ENCODE measurements at places on chromosomes 12 and 14.

- DNase-seq, result no peak
These were observed 25.1 kb downstream of the CPNE8 start for GRCh38 chr12:38880288-38880687.

GRCh38 chr12:107884769-107885694, 110.5 kb downstream of the ASCL4 start:
- DNase-seq, result peak; percentile 10

DNA sequence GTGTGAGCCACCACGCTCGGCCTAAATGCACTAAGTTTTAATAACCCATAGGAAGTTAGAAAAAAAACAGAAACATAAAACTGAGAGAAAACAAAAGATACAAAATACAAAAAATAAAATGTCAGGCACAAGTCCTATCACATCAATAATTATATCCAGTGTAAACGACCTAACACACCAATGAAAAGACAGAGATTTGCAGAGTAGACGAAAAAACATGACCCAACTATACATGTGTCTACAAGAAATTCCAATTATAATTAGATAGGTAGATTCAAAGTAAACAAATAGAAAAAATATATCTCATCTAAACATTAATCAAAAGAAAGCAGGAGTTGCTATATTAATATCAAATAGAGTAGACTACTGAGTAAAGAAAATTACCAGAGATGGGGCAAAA, 69.4 kb upstream of the NUDT4 start:
- DNase-seq, result no peak

GRCh38 chr12:4433745-4434058, 11.9 kb downstream of the FGF6 start:
- DNase-seq, result no peak

- no peak for DNase-seq
These were observed 5.8 kb downstream of the CCNB1IP1 start for GRCh38 chr14:20327005-20327869.

DNA sequence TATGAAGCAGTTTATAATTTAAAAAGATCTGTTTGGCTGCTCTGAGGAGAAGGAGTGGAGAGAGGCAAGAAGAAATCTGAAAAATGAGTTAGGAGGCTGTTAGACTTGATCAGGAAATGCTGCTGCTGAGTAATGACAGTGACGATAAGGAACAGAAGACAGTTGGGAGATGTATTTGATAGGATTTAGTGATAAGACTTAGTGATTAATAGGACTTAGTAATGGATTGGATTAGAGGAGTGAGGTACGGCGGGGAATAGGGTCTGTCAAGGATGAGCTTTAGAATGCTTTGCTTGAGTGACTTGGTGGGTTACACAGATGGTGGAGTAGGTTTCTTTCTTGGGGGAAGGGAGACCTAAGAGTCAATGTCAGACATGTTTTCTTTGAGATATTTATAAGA, 31.7 kb downstream of the UNC79 start:
- no peak for DNase-seq

- no peak for DNase-seq
These were observed 46.5 kb upstream of the PTCSC3 start for GRCh38 chr14:36222952-36223468.

DNA sequence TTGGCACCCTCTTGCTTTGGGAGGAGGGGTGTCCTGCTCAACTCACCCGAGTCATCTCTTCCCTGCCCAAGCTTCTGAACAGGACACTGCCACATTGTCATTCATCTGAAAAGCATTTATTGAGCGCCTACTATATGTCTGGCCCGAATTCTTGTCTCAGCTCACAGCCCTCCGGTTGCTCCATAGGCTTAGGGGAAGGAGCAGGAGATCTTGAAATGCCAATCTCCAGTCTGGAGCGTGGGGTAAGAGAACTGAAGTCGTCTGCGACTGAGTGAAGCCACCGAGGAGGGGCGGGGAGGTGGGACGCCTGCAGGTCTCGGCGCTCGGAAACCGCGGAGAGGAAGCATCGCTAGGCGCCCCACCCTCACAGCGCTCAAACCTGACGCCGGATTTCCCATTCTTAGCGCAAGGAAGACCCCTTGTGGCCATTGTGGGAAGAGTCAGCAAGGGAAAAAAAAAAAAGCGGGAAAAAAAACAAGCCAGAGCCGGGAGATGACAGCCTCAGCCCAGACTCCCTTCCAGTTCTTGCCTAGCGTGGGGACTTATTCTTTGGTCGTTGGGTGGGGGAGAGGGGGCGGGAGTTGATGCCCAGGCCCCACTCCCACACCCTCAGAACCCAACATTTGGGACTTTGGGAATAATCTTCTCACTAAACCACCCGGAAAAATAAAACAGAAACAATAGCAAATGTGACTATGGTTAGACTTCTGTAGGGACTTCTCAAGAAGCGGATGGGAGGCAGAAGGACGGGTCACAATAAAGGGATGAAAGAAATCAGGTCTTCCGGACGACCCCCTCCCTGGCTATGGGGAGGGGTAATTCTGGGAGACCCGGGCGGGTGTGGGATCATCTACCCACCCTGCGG, 28.2 kb upstream of the SMUG1 start:
- DNase-seq, result peak; percentile 81

GRCh38 chr14:93916498-93916897, 10.6 kb upstream of the FAM181A start:
- no peak for DNase-seq

GRCh38 chr14:34199585-34199984, 248.7 kb upstream of the EGLN3 start:
- DNase-seq, result no peak

DNA sequence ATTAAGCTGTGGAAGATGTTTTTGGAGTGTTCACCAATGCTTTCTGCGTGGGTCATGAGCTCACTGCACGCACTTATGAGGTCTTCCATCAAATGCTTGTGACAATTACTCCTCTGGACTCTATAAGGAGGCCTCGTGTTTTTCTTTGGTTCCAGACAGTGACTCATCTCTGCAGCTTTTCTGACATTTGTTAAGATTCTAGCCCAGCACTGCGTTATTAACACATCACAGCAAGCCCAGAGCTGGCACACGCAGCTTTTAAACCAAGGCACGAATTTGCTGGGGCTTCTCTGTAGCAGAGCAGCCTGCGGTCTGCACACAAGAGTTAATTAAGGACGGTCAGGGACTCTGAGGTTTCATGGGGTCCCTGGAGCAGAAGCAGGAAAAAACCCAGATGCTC, 16.9 kb downstream of the MEG3 start:
- no peak for DNase-seq

DNA sequence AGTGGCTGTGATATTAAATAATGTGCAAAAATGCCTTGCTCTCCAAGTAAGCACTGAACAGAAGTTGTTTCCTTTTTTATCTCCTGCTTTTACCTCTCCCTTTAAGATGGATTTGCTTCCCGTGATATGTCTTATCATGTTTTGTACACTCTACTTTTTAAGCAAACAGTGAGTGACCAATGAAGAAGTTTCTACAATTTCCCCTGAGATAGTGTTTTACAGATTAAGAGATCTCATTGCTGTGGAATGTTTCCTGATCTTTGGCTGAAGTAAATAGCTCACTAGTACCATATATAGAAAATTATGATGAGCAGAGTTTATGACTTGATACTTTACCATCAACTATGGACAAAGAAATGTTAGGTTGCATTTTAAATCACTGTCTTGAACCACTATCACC, 184.8 kb upstream of the PDE3A start:
- DNase-seq, result no peak

DNA sequence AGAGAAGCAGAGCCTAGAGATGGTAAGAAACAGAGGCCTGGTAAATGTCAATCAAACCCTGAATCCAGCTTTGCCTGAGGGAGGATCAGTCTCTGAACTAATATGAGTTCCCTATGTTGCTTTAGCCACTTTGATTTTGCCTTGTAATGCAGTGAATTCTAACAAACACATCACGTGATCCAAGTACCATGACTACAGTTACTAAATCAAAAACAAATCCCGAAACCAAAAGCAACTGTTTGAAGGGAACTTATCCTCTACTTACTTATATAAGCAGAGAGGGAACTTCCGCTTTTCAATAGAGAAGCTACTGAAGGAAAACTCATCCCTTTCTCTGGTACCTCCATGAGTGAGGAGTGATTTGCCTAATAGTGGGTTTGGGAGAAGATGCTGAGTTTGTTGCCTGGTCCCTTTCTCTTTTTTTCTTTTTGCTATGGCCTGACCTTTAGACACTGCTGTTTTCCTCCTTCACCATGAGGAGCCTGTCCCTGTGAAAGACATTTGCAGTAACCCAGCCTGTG, 7.7 kb upstream of the PPTC7 start:
- DNase-seq, result no peak

DNA sequence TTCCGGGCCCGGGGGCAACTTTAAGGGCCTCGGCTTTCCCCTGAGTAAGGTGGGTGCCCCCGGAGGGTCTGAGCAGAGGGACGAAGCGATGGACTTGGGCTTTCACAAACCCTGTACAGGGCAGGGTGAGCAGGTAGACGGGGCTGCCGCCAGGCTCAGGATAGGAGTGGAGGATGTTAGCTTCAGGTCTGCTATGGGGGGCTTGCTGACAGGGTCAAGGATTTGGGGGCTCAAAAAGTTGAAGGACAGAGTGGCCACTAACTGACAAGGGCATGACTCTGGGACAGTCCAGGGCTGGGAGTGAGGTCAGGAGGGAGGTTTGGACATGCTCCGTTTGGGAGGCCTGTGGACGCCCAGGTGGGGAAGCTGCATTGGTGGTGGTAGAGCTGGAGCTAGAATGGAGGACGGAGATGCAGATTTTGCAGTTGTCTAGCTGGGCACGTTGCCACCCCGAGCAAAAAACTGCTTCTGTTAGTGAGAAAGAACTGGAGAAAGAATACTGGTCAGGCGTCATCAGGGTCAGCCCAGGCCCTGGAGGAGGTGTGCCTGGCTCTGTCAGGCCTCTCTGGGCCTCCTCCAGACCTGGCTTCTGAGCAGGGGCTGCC, 113.3 kb downstream of the ADGRD1 start:
- no peak for DNase-seq

DNA sequence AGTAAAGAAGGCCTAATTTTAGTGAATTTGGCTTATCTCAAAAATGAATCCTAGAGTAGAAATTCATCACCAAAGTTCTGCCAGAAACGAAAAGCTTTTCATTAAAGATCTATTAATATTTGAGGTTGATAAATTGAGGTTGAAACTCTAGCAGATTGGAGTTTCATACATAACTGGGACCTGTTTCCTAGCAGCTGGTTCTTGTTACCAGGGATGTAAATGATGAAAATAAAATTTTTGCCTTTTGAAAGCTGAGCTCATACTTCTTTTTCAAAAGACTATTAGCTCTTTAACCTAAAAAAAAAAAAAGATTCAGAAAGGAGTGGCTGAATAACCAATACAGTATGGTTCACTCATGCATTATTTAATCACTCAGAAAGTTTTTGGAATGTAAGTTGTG, 98.3 kb downstream of the PTGER2 start:
- DNase-seq, result no peak

DNA sequence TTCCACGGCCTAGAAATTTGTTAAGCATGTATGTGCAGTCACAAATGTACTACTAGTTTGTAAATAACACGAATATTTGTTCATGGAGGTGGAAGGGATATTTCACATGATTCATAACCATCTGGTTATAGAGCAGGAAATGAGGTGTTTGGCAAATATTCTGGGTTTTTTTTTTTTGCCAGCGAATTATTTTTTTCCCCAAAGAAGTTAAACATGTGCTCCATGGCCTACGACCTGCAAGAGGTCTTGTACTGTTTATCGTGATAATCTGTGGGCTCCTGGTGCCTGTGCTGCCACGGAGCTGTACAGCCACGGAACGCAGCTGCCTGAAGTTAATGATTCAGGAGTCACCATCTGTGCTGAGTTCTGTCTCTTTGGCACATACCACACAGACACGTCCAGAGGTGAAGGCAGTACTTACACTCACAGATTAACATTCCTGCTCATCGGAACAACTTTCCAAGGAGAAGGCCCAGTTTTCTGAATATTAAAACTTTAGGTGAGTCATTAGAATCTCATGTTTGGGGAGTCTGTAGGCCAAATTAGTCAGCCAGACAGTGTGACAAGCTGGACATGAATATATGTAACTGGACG, 156.3 kb downstream of the TMX1 start:
- no peak for DNase-seq

- DNase-seq, result no peak
These were observed 130.9 kb downstream of the KICS2 start for GRCh38 chr12:64091186-64091585.

GRCh38 chr14:68520637-68521556, 272.0 kb downstream of the ZFP36L1 start:
- DNase-seq, result no peak

- DNase-seq, result no peak
These were observed 25.9 kb downstream of the TRIM9 start for GRCh38 chr14:51069055-51069454.

GRCh38 chr12:72178871-72179270, 93.3 kb upstream of the TRHDE start:
- DNase-seq, result no peak

DNA sequence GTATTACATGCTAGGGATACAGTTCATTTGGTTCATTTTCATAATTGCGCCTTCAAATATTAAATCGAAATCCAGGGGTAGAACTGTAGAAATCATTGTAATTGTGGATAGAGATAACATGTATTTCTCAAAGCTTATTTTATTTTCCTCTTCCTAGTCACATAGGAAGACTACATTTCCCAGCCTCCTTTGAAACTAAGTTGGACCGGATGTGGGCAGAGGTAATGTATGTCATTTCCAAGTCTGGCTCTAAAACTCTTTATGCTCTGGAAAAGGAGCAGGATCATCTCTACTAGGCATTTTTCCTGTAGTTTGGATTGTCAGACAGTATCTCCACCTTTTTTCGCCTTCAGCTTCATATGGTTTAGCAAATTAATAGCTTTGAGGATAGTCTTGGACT, 70.1 kb upstream of the CRY1 start:
- DNase-seq, result no peak

GRCh38 chr14:104698688-104699425, 9.4 kb downstream of the INF2 start:
- DNase-seq, result no peak

- peak; percentile 89 for DNase-seq
These were observed at the start of gene KDM5A for GRCh38 chr12:389142-390096. Gene KDM5A, minus strand, starts transcription at chr12:389320. Its CDS starts 229 bp downstream, at chr12:389091.

DNA sequence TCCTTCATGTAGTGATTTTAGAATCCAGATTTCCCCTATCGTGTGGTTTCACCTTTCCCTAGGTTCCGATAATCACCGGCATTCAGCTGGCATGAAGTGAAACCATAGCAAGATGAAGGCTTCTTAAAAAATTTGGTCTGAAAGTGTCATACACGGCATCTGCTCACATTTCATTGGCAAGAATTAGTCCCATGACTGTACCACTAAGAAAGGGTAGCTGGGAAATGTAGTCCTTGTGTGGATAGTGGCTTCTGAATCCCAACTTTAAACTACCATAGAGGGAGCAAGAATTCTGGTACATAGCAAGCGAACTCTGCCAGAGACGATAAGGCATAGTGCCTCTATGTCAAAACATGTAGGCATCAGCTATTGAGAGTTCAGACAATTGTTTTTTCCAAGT, 360.1 kb upstream of the TBX3 start:
- no peak for DNase-seq

- DNase-seq, result no peak
These were observed 1.3 kb downstream of the TM7SF3 start for GRCh38 chr12:27012982-27013255.

- no peak for DNase-seq
These were observed 192.2 kb downstream of the PRKD1 start for GRCh38 chr14:29735459-29735858.

All from T-cell (primary cell).